ENCODE measurements at places on chromosomes 2 and 18. TPM values are rescaled to one million over a fixed set of nuclear protein-coding genes. Genes with fewer than 3 reads are reported as not detected.

DNA sequence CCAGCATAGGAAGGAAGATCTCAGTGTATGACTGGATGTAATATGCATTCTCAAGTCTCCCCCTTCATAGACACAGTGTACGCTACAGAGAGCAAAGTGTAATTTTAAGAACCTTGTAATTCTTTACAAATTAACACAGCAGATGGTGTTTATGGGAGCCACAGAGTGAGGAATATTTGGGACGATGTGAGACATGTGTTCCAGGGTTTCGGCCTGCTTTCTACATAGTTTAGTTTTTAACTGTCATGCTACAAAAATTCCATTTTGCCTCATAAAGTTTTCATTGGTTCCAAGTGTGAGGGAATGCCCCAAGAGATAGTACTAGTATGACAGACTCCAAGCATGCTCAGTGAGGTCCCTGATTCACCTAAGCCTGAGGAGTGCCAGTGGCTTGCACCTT is 76.2 kb upstream of the LRRTM1 start:
- no peak for DNase-seq
- no peaks in the 10 kb centered on the region for H3K36me3 ChIP-seq
- H3K4me3 ChIP-seq = no peak overlapping the region
- no peak overlapping the region for H3K27ac ChIP-seq
- no peaks in the 10 kb centered on the region for H3K4me1 ChIP-seq

DNA sequence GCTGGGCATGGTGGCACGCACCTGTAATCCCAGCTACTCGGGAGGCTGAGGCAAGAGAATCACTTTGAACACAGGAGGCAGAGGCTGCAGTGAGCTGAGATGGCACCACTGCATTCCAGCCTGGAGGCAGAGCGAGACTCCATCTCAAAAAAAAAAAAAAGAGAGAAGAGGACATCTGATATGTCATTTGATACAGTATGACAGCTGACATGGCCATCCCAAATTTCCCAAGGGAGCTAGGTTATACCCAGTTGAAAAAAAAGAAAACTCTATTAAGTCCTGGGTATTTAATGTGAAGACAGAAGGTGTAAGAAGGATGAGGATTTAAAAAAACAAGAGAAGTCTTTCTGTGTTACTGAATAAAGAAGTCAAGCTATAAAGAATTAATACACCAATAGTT is 23.3 kb downstream of the CLASP1 start:
- no peaks in the 10 kb centered on the region for H3K27me3 ChIP-seq
- H3K36me3 ChIP-seq = no peaks in the 10 kb centered on the region
- DNase-seq = no peak
- H3K4me3 ChIP-seq = no peak overlapping the region
- no peaks in the 10 kb centered on the region for H3K4me1 ChIP-seq

- peak overlapping the region; percentile 90 for H3K27ac ChIP-seq
- H3K4me3 ChIP-seq = peak overlapping the region; percentile 63
- H3K36me3 ChIP-seq = no peaks in the 10 kb centered on the region
- DNase-seq = no peak
These were observed 1.3 kb upstream of the MEIS1 start for GRCh38 chr2:66433695-66433944.

DNA sequence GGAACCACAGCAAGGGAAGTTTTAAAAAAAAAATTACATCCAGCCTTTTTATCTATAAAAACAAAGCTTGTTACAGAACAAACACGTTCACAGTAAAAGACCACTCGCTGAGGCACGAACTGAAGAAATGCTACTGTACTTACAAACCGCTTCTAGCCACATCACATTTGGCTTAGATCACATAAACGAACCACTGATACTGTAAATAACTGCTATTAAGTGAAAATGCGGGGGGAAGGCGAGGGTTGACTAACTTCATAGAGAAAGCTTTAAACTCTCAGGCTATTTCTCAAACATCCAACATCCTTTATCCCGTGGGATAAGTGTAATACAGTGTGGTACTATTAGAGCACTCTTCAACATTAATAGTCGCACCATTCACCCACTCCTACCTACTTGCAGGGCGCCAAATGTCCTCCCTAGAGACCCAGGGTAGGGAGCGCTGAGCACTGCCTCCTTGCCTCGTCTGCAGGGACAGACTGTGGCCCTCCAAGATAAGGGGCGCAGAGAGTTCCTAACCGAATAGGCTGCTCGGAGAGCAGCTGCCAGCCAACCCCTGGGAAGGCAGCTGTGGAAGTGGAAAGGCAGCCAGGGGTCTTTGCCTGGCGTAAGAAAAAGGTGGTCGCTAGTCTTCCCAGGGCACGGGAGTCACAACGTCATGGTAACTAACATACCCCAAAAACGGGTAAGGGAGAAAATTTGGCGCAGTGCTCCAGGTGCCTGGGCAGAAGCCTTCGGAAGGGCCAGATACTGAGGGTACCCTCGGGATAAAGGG is 854 bp downstream of the GPR155 start:
- H3K4me3 ChIP-seq = peak overlapping the region; percentile 77
- peaks cover 10% of the 10 kb centered on the region for H3K36me3 ChIP-seq
- peak overlapping the region; percentile 72 for H3K27ac ChIP-seq
- H3K27me3 ChIP-seq = no peaks in the 10 kb centered on the region
- H3K4me1 ChIP-seq = peaks cover 28% of the 10 kb centered on the region

- no peak overlapping the region for H3K4me3 ChIP-seq
- no peak overlapping the region for H3K27ac ChIP-seq
- no peaks in the 10 kb centered on the region for H3K27me3 ChIP-seq
- peaks cover 4% of the 10 kb centered on the region for H3K4me1 ChIP-seq
- DNase-seq = no peak
These were observed 31.4 kb upstream of the CD226 start for GRCh38 chr18:69978732-69979715.

GRCh38 chr2:96661324-96661723 is 18.8 kb downstream of the FER1L5 start:
- no peaks in the 10 kb centered on the region for H3K27me3 ChIP-seq
- no peak overlapping the region for H3K4me3 ChIP-seq
- no peaks in the 10 kb centered on the region for H3K4me1 ChIP-seq
- no peak overlapping the region for H3K27ac ChIP-seq

GRCh38 chr18:22971038-22971437 is 37.9 kb downstream of the RBBP8 start:
- H3K36me3 ChIP-seq = peaks cover 11% of the 10 kb centered on the region
- H3K27ac ChIP-seq = no peak overlapping the region
- H3K4me3 ChIP-seq = no peak overlapping the region
- no peaks in the 10 kb centered on the region for H3K27me3 ChIP-seq

- DNase-seq = no peak
- H3K4me1 ChIP-seq = no peaks in the 10 kb centered on the region
- H3K27me3 ChIP-seq = no peaks in the 10 kb centered on the region
- no peak overlapping the region for H3K27ac ChIP-seq
- H3K4me3 ChIP-seq = no peak overlapping the region
- no peaks in the 10 kb centered on the region for H3K36me3 ChIP-seq
These were observed 50.5 kb downstream of the RAB27B start for GRCh38 chr18:54878659-54879358.

GRCh38 chr2:60174146-60174545 is 379.3 kb downstream of the BCL11A start:
- no peaks in the 10 kb centered on the region for H3K4me1 ChIP-seq
- no peak overlapping the region for H3K4me3 ChIP-seq
- no peak for DNase-seq
- no peaks in the 10 kb centered on the region for H3K36me3 ChIP-seq
- H3K27me3 ChIP-seq = no peaks in the 10 kb centered on the region

GRCh38 chr2:47061944-47062678 is 93.0 kb downstream of the STPG4 start:
- DNase-seq = no peak
- H3K27ac ChIP-seq = peak overlapping the region; percentile 32
- no peaks in the 10 kb centered on the region for H3K27me3 ChIP-seq
- no peak overlapping the region for H3K4me3 ChIP-seq

DNA sequence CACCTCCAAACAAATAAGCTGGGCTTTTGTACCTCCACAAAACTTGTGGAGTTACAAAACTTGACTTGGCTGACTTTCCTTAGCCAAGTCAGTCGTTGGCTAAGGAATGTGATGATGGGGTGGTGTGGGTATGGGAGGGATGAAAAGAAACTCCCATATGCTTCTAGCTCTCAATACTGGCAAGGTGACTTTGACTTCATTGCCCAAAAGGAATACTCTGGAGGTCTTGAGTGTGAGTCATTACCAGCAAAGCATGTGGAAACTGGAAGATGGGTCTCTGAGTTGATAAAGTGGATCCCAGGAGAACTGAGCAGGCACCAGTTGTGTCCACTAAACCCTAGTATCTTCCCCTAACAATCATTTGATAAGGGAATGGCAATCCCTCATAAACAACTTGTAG is 226.7 kb downstream of the GULP1 start:
- H3K27ac ChIP-seq = no peak overlapping the region
- DNase-seq = no peak
- H3K27me3 ChIP-seq = no peaks in the 10 kb centered on the region
- H3K36me3 ChIP-seq = no peaks in the 10 kb centered on the region
- H3K4me1 ChIP-seq = no peaks in the 10 kb centered on the region

DNA sequence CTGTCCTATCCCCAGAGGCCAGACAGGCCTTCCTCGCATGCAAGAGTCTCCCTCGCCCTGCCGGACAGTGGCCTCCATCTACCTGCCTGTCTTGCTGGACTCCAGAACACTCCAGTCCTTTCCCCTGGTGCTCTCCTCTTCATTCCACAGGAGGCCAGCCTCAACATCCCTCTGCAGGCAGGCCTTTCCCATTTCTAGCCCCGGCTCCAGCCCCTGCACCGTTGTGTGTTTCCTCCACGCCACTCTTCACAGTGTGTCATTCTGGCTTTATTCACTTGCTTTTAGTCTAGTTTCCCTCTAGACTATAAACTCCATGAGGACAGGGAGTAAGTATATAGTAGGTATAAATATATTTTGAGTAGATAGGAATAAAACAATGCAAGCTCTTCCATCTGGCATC is 81.2 kb downstream of the LOXHD1 start:
- DNase-seq = no peak
- H3K4me3 ChIP-seq = no peak overlapping the region
- no peaks in the 10 kb centered on the region for H3K4me1 ChIP-seq
- H3K27ac ChIP-seq = no peak overlapping the region

DNA sequence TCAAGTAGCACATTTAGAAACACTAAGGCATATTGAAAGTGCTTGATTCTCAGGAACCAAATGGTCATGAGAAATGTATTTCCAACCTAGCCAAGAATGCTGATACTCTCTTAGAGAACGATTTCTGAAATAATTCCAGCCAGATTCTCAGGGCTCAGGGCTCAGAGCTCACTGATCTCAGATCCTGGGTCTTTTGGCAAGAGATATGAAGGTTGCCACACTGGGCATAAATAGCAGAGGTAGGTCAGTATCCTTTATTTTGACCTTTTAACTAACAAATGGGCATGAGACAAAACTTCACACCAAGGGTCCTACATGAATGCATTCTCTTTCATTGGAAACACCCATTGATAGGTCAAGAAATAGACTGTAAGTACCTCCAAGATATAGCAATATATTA is 364.1 kb downstream of the ALK start:
- no peaks in the 10 kb centered on the region for H3K27me3 ChIP-seq
- no peak overlapping the region for H3K27ac ChIP-seq
- no peaks in the 10 kb centered on the region for H3K36me3 ChIP-seq
- H3K4me1 ChIP-seq = no peaks in the 10 kb centered on the region
- no peak for DNase-seq

DNA sequence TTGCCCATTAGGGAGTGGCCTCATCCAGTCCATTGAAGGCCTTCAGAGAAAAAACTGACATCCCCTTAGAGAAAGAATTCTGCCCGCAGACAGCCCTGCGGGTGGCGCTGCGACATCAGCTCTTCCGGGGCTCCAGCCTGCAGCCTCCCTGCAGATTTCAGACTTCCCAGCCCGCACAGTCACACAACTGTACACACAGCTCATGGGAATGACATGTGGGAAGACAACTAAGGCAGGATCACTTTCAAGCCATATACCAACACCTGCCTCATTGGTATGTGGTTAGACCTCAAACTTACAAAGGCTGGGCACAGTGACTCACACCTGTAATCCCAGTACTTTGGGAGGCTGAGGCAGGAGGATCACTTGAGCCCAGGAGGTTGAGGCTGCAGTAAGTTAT is 24.8 kb upstream of the TUBB6 start:
- H3K4me3 ChIP-seq = no peak overlapping the region
- peaks cover 14% of the 10 kb centered on the region for H3K27me3 ChIP-seq
- H3K27ac ChIP-seq = no peak overlapping the region

DNA sequence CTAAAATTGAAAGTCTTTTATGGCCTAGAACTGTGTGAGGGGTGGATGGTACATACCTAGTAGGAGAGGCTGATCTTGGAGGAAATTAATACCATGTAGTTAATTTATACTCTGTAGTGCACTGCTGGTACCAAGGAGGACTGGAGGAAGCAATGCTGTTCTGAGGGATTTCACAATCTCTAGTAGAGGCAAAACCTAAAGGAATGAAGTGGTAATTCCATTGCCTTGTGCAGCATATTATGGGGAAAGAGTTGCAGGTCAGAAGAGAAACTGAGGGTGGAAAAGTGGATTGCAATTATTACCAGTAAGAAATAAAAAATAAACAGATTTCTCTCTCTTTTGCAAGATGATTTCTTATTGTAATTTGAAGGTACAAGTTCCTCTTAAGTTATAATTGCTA is 2.2 kb downstream of the ABI2 start:
- no peak overlapping the region for H3K4me3 ChIP-seq
- DNase-seq = no peak
- peaks cover 14% of the 10 kb centered on the region for H3K4me1 ChIP-seq
- H3K27me3 ChIP-seq = no peaks in the 10 kb centered on the region

- H3K4me1 ChIP-seq = no peaks in the 10 kb centered on the region
- no peak overlapping the region for H3K4me3 ChIP-seq
- no peaks in the 10 kb centered on the region for H3K36me3 ChIP-seq
- DNase-seq = no peak
- H3K27ac ChIP-seq = no peak overlapping the region
These were observed 120.0 kb upstream of the SCN7A start for GRCh38 chr2:166614029-166614428.

GRCh38 chr2:98137196-98137595 is 50.2 kb downstream of the VWA3B start:
- no peak overlapping the region for H3K4me3 ChIP-seq
- H3K4me1 ChIP-seq = peaks cover 4% of the 10 kb centered on the region
- no peaks in the 10 kb centered on the region for H3K36me3 ChIP-seq
- DNase-seq = no peak

DNA sequence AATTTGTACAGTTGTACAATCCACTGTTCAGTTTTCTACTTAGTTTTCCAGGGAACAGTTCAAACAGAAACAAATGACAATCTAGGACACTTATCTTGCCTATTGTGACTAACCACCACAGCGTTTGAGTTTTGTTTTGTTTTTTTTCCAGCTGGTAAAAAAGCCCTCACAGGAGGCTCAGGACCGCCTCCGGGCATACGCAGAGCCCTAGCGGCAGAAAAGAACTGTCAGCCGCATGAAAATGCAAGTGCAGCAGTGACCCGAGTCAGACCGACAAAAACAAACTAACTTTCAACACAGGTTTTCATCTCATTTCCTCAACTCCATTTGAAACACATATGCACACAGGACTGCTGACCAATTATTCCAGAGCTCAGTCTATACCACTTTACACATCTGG is 68.6 kb downstream of the STEAP3 start:
- no peak overlapping the region for H3K4me3 ChIP-seq
- no peaks in the 10 kb centered on the region for H3K36me3 ChIP-seq
- H3K4me1 ChIP-seq = no peaks in the 10 kb centered on the region
- no peak overlapping the region for H3K27ac ChIP-seq
- no peak for DNase-seq
- no peaks in the 10 kb centered on the region for H3K27me3 ChIP-seq

The LOXL3 gene
- 11.6 TPM for total RNA-seq

The SERPINB3 gene
- not detected for total RNA-seq

The RELCH gene
- 38.3 TPM for total RNA-seq

The SCN7A gene
- total RNA-seq = 1.1 TPM

The VWC2L gene
- not detected for total RNA-seq

The FEV gene
- total RNA-seq = not detected

The ACMSD gene
- total RNA-seq = not detected

The OLA1 gene
- total RNA-seq = 50.0 TPM

The PAIP2B gene
- 3.5 TPM for total RNA-seq

The ZSWIM2 gene
- total RNA-seq = not detected
